PC-3 (cell line): ENCODE measurements at places on chromosomes 4 and X. TPM values are rescaled to one million over a fixed set of nuclear protein-coding genes. Genes with fewer than 3 reads are reported as not detected.

- DNase-seq = no peak
Measured at GRCh38 chr4:106312997-106313522, 2.9 kb downstream of the TBCK start.

- peak; percentile 40 for DNase-seq
Measured at GRCh38 chr4:102623622-102624021, 122.5 kb downstream of the NFKB1 start.

TAF1 gene
- 36.8 and 45.2 TPM in 2 replicates for total RNA-seq

FAM9C gene
- not detected in 2 replicates for total RNA-seq

DNA sequence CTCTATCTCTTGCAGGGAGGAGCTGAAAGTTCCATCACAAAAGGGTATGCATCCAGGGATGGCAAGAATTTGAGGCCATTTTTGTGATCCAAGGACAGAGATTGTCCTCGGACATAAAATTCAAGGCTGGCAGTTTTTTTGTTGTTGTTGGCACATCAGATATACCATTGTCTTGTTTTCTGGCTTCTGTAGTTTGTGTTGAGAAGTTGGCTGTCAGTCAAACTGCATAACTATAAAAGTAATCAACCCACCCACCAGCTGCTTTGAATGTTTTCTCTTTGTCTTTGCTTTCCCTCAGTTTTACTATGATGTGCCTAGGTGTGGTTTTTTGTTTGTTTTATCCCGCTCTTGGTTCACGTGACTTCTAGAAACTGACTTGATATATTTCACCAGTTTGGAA, 21.6 kb upstream of the PDZD4 start:
- no peak for DNase-seq

NAA11 gene
- not detected in 2 replicates for total RNA-seq

GRCh38 chr4:178894126-178894525, 1451.9 kb upstream of the AGA start:
- DNase-seq = no peak

HTN3 gene
- not detected in 2 replicates for total RNA-seq

DNA sequence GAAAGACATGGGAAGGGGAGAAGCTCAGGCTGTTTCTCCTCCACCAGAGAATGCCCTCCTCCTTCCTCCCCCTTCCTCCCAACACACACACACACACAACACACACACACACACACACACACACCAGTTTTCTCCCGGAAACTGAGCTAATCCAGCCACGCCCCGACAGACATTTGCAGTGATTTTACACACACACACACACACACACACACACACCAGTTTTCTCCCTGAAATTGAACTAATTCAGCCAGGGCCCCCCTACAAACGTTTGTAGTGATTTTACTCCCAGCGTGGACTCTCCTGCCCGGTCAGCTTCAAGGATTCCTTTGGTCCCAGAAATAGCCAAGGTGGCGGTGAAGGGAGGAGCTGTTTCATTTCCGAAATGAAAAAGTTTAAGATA, 32.9 kb upstream of the STX18 start:
- peak; percentile 46 for DNase-seq

DNA sequence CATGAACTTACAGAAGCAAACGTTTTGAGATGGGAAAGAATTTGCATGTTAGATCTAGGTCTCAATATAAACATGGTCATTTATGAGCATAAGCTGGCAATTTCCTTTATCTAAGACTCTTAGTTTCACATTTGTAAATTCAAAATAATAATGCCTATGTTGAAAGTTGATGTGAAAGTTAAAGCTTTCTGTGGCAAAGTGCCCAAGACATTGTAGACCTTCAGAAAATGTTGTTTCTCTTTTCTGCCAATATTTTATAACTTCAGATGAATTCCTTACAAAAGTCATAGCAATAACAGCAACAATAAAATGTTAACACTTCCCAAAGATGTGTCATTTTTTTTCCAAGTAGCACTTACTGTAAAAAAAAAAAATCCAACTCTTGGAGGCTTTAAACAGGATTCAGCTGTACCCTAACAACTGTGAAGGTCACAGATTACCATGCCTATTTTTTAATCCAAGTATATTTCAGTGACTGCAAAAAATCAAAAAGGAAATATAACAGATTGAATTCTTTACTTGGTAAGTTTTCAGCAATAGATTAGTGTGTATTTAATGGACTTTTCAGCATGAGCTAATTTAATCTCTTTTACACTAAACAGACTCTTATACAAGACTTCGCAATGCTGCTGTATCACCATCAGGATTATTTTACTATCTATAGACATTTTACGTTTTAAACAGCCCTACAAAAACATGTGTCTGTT, 206.5 kb upstream of the PDE5A start:
- no peak for DNase-seq

DNA sequence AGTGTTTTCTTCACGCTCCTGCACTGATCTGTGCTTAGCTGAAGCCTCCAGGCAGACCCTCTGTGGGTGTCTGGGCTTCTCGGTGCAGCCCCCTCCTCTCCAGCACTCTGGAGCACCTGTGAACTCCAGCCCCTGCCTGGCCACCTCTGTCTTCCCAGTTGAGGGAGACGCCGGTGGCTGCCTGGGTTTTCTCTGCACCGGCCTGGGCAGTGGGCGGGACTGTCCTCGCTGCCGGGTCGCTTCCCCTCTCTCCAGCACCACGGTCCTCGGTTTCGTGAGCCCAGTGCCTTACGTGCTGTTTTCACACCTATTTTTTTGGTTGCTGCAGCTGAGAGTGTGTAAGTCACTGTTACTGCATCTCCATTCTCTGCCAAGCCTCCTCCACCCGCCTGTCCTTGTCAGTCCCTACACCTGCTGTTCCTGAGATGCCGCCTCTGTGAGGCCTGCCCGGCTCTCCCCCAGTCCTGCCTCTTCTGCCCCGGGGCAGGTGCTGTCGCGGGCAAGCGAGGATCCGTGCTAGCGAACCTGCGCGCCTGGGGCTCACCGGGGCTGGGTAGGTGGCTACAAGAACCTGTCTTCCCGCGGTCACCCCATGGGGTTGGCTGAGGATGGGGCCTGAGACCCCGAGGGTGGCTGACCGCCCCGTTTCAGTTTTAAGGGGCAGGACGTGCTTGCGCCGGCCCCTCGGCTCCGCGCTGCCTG, 2.4 kb upstream of the FGFRL1 start:
- no peak for DNase-seq

- peak; percentile 29 for DNase-seq
Measured at GRCh38 chrX:30530606-30531005, 47.0 kb downstream of the TASL start.

DNA sequence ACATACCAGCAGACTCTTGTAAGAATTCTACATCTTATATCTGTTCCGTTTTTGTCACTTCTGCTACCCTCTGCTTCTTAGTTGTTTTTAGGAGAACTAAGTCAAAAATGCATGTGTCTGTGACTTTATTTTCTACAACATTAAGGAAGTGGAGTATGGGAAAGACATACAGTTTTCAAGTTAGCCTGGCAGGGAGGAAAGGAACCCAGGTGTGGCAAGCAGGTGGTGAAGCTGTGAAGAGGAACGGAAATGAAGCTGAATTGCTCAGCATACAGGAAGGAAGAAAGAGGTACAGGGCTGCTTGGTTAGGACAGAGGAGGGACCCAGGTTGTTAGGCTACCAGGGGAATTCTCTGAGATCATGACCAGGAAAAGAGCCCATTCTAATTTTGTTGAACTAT, 9.4 kb downstream of the GPRIN3 start:
- no peak for DNase-seq

GRCh38 chr4:40722576-40723161, 27.1 kb upstream of the NSUN7 start:
- no peak for DNase-seq

DNA sequence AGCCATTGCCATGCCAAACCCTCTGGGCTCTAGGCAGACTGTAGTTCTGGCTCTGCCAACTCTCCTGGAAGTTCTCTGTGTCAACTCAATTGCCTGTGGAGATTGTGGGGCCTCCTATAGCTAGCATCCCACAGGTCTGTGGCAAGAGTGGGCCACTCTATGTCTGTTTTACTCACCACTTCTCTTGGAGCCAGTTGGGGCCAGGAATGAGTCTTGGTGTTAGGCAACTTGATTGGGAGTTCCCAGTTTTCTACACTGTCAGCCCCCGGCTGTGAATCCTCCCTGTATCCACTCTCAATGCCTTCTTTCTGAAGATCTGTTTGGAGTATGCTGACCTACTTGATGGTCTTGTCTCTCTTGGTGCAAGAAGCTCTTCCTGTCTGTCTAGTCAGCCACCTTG, 48.2 kb upstream of the EPGN start:
- DNase-seq = no peak

DNA sequence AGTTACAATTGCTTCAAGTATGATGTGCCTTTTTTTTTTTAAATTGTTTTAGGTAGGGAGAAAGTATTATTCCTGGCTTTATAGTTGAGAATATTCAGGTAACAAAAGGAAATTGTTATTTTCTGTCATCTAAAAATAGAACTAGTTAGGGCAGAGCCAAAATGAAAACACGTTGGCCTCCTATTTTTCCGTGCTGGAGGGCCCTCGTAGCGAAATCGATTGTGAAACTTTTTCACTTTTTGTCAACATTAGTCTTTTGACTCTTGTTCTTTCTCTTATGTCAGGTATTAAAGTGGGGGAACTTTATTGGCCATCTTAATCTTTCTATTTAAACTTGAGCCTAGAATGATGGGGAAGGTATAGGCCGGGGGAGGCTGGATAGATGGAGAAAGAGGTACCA, 104.9 kb downstream of the ARHGAP10 start:
- no peak for DNase-seq

DNA sequence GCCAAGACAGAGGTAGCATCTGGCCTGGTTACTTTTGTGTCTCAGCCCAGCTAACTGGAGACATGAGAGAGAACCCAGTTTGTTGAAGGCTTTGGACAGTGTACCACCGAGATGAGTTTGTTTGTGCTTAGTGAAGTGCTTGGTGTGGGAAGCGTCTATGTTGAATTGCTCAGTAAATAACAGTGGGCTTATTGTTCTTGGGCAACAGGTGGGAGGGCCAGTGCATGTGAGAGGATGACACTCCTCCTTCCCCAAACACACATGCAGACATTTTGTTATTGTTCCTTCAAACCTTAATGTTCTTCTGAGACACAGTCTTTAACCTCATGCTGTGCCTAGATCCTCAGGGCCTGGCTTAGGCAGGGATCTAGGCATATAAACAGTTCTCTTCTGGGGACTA, 39.7 kb downstream of the MSN start:
- DNase-seq = no peak

SSX1 gene
- total RNA-seq = not detected in 2 replicates

DNA sequence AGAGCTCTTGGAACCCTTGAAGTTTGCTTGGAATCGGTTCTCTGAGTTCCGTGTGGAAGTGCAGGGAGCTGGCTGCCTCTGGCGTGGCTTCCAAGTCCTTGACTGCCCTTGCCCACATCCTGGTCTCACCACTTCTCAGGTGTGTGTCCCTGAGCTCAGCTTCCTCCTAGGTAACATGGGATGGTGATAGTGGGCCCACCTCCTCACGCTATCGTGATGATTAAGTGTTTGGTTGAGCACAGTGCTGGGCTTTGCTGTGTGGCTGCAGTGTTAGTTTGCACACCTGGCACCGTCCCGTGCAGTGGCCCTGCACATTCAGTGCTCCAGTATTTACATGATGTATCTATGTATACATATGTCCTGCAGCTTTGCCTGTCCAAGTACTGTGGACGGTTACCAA, 81.5 kb downstream of the CLDN34 start:
- DNase-seq = no peak

DNA sequence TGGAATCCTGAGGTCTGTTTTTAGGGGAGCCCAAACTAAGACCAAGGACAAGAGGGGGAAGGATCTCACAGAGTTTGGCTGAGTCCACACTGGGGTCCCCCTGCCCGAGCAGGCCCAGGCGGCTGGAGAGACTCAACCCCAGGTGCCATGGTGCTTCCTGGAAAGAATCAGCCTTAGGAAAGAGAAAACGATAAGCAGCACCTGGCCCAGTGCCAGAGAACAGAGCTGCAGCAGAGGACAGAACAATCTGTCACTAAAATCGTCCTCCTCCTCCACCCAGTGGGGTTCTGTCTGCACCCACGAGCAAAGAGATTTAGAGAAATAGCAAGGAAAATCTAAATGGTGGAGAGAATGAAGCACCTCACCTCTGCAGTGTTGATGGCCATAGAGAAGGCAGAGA, 470.5 kb downstream of the BCOR start:
- no peak for DNase-seq

DNA sequence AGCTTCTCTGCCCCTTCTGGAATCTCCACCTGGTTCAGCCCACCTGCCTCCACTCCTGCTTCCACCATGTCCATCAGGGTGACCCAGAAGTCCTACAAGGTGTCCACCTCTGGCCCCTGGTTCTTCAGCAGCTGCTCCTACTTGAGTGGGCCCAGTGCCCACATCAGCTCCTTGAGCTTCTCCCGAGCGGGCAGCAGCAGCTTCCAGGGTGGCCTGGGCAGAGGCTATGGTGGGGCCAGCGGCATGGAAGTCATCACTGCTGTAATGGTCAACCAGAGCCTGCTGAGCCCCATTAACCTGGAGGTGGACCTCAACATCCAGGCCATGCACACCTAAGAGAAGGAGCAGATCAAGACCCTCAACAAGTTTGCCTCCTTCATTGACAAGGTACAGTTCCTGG, 74.4 kb upstream of the ZXDA start:
- DNase-seq = no peak

DNA sequence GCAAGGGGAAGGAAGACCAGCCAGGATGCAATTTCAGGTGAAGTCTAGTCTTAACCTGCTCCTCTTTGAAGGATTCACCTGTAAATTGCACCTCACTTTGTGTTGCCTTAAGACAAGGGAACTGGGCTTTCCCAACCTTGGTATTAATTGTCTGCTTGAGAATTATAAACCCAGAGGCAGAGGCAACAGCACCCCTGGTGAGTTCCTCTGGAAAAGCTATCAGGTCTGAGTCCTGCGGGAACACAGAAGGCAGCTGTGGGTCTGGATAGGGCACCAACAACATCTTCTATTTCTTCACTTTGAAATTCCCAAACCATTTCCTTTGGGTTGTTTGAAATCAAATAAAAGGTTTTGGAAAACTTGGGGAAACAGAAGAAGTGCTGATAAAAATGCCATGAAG, 109.2 kb upstream of the NPY2R start:
- no peak for DNase-seq

PAGE4 gene
- not detected in 2 replicates for total RNA-seq

ELOVL6 gene
- total RNA-seq = 2.2 and 4.4 TPM in 2 replicates

DNA sequence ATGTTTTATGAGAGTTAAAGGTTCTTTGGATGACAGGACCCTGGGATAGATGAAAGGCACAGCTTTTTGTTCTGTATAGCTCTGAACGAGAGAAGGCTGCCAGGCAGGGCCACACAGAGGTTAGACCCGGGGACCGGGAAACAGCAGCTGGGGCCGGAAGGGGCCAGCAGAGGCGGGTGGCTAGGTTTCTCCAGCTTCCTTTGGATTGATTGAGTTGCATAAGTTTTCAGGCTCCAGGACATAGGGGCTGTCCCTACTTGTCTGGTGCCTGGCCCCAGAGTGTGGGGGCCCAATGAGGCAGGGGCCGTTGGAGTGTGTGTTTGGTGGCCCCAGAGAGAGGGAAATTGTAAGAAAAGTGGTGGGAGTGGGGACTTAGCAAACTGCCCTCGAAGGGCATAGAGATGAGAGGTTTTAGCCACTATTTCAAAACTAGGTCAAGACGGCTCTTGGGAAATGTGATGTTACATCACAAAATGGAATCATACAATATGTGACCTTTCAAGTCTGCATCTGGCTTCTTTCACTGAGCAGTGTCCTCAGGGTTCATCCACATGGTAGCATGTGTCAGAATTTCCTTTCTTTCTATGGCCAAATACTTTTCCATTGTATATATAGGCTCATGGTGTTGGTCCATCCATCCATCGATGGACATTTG, 3.7 kb downstream of the ZFP92 start:
- DNase-seq = no peak
